NCI-H187 treated with DMSO at 0.1 percent for 48 hours (cell line): ENCODE measurements at places on chromosomes 1 and 21.

GRCh38 chr1:41242342-41243078 lies 404 bp upstream of the SCMH1 start:
- no peak for DNase-seq

DNA sequence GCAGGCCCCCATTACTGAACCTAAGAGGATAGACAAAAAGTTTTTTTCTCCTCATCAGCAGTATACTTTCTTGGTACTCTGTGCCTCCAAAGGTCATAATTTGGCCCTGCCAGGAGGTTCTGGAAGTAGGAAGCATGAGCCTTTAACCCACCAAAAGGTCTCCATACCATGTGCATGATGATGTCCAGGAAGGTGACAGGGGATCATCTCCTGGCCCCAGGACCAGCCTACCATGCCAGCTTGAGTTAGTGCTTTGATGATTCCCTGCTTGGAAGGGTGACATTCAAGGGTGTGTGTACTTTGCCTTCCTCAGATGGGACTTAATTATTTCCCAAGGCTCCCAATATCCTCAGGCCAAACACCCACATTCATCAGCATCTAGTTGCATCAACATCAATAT lies 6.3 kb upstream of the SPRR1A start:
- DNase-seq: no peak

- DNase-seq: no peak
Observed at GRCh38 chr1:95321531-95321930, 87.5 kb downstream of the RWDD3 start.

- DNase-seq: no peak
Observed at GRCh38 chr1:247113094-247113497, 8.9 kb upstream of the ZNF669 start.

DNA sequence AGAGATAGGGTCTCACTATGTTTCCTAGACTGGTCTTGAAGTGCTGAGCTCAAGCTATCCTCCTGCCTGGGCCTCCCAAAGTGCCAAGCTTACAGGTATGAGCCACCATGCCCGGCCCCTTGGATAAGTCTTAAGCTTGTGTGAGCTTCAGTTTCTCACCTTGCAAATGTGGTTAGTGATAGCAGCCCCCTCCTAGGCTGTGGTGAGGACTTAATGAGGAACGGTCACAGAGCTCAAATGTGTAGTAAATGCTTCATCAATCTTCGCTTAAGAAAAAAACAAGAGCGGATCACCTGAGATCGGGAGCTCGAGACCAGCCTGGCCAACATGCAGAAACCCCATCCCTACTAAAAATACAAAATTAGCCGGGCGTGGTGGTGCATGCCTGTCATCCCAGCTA lies 3.0 kb downstream of the CNR2 start:
- no peak for DNase-seq

DNA sequence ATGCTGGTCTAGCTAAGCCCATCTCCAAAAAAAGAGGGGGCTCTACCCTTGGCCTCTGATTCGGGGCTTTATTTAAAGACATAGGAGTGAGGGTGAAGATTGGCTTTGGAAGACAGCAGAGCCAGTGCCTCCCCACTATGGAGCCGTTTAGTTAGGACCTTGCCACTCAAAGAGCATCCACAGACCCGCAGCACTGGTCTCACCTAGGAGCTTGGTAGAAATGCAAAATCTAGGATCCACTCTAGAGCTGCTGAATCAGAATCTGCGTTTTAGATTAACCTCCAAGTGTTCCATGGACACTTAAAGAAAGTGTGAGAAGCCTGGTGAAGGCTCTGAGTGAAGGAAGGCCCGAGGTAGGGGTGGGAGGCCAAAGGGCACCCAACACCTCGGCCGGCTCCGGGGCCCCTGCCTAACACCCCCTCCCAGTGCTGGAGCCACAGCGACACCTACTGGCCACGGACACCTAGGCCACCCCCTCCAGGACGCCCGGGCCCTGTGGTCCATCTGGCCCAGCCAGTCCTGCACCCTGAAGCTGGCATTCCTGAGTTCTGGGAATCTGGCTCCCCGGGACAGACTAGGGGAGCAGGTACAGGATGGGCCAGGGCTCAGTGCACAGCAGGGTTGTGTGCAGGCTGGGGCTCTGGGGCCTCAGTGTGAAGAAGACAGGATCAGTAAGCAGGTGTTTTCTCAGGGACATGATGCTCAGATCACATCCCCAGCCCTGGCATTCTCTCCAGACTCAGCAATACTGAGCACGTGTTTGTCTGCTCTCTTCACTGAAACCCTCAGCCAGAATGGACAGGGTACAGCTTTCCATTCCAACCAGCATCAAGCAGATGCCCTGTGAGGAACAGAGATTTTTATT lies 79.2 kb downstream of the TMEM53 start:
- DNase-seq: no peak

DNA sequence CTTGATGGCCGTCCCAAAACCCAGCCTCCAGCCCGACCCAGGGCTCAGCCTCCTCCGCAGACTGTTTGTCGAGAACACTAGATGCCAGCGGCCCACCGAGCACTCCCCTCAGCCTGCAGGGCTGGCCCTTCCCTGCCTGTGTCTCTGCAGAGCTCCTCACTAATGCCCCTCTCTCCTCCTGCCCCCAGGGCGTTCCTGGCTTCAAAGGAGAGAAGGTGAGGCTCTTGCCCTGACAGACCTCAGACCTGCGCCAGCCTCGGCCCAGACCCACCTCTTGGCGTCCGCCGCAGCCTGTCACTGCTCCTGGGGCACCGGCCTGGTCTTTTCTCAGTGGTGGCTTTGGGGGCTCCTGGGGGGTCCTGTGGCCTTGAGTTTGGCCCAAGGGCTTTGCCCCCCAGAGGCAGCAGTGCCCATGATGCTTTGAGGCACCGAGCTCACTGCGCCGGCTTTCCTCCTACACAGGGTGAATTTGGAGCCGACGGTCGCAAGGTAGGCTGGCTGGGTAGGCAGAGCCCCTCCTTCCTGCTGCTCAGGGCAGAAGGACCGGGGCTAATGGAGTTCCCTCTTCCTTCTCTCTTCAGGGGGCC lies 18.4 kb downstream of the COL6A2 start:
- DNase-seq: no peak

DNA sequence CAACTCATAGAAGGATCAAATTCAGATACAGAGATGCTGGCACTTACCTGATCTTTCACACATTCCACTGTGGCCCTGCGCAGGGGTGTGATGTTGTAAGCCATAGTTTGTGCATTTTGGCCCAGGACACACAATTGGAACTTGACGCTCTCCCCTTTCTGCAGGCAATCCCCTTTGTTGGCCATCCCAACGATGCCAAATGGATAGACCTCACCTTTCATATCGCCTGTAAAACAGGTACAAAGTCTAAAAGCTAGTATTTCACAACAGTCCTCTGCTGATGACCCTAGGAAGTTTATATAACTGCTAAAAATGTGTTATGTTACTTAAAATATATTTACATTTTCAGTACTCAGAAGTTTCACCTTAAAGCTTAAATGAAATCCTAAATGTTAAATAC lies 3.9 kb upstream of the NRAS start:
- no peak for DNase-seq

- DNase-seq: no peak
Observed at GRCh38 chr1:114737314-114737849, 20.4 kb downstream of the CSDE1 start.

DNA sequence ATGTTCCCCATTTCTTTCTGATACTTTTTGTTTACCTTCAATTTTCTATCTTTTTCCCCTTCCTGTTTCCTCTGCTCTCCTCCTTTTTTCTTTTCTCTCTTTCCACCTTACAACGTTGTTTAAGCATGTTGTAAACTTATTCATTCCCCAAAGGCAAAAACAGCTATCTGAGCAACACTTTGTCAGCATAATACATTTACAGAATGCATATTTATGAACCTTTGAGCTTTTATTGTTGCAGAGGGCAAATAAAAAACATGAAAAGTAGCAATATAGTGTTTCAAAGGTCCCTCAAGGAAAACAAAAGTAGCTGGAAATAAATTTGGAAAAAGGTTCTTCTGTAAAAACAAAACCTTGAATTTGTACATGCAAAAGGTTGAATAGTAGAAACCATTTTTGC lies 169.5 kb downstream of the ATP6V1G3 start:
- no peak for DNase-seq

DNA sequence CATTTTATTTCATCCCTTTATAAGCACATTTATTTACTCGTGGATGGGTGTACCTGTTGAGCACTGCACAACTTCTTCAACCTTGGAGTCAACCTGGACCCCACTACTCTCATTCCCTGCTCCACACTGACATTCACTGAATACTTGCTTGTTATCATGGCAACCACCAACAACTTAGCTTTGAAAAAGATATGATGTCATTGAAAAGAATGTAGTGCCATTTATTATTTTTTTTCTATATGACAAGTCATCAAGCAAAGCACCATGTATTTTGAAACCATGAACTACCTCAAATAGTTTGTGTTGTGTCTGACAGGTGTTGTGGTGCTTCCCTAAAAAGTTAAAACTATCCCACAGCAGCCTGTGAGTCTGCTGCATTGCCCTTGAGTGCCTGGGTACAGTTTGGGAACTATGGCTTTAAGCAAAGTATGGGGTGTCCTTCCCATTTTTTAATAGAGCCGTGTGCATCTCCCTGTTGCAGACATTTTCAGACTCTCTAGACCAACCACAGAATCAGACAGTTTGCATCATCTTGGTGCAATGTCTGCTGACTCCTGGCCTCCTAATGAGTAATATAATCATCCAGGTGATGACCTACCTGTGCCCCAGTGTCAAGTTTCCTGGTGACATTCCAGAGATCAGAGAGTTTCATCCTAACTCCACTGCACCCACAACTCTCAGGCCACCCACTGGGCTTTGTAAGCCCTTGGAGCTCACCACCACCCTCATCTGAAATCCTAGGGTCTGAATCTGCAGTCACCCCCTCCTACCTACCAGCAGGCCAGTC lies 339.7 kb upstream of the PROX1 start:
- DNase-seq: no peak

DNA sequence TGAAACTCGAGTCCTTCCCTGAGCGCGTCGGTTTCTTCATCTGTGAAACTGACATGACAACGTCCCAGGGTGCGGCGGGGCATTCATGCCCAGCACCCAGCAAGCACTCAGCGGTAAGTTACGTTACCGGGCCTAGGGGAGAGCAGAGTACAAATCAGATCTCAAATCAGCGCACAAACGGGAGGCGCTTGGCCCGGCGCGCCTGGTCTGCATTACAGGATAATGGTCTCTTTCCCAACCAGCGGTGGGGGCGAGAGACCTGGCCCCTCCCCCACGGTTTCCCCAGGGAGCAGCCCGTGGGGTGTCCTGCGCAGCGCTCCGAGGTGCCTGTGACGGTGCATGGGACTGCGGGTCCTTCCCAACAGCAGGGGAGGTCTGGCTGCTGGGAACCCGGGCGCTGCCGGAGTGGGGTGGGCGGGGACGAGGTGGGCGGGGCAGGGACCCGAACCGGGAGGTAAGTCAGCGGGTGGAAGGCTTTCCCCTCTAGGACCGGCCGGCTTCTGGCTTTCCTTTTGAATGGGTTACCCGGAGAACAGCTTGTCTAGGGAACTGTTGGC lies 1.0 kb downstream of the TMEM51 start:
- DNase-seq: no peak

DNA sequence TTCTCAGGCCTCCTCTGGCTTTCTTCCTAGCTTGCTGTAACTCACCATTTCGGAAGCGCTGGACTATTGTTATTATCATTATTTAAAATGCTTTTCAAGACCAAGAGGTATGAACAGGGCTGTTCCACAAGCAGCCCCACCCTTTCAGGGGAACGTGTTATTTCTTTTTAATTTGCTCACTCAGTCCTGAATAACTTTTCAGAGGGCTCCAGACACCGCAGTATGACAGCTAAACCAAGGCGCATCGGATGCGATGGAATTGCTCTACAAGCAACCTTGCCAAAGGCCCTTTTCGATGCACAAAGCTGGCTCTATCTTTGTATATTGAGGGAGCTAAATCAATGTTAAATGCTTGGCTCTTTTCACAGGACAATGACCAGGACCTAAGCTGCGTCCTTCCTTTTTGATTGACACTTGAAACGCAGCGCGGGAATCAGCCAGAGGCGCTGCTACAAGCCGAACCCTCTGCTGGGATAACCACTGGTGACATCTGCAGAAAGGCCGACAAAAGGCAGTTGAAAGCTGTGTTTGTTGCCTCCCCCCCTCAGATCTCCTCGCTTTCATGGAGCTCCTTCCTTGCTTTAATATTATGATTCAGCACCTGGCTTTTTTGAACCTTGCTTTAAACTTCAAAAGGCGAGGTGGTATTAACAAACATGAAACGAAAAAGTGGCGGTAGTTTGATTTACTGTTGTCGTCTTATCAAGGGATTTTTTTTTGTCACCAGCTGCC lies 204.7 kb upstream of the PROX1 start:
- no peak for DNase-seq
